Activated CD4-positive, alpha-beta memory T cell treated with anti-CD3 and anti-CD28 coated beads for 36 hours (primary cell): ENCODE measurements at places on chromosomes 2 and 18.

- no peak overlapping the region for H3K4me3 ChIP-seq
- peaks cover 7% of the 10 kb centered on the region for H3K27me3 ChIP-seq
- no peak overlapping the region for H3K27ac ChIP-seq
- H3K4me1 ChIP-seq, result no peaks in the 10 kb centered on the region
Measured at GRCh38 chr2:88125924-88126771, 1.7 kb downstream of the FABP1 start.

GRCh38 chr2:143312441-143312840, 183.2 kb downstream of the ARHGAP15 start:
- DNase-seq, result no peak
- H3K4me1 ChIP-seq, result peaks cover 34% of the 10 kb centered on the region
- H3K27ac ChIP-seq, result no peak overlapping the region
- H3K36me3 ChIP-seq, result peaks cover 2% of the 10 kb centered on the region
- H3K4me3 ChIP-seq, result no peak overlapping the region
- H3K27me3 ChIP-seq, result no peaks in the 10 kb centered on the region

GRCh38 chr2:165203689-165204559, at the start of gene SCN3A:
Gene SCN3A (minus strand): TSS chr2:165204050. CDS start chr2:165176394, 27,656 bp downstream.
- H3K27me3 ChIP-seq, result peaks cover 2% of the 10 kb centered on the region
- no peaks in the 10 kb centered on the region for H3K36me3 ChIP-seq
- H3K4me1 ChIP-seq, result no peaks in the 10 kb centered on the region

- peak overlapping the region; percentile 2 for H3K4me3 ChIP-seq
- H3K27me3 ChIP-seq, result no peaks in the 10 kb centered on the region
- peaks cover 65% of the 10 kb centered on the region for H3K36me3 ChIP-seq
- H3K27ac ChIP-seq, result peak overlapping the region; percentile 73
- peak; percentile 30 for DNase-seq
Measured at GRCh38 chr2:203873921-203874631, 6.5 kb downstream of the CTLA4 start.

DNA sequence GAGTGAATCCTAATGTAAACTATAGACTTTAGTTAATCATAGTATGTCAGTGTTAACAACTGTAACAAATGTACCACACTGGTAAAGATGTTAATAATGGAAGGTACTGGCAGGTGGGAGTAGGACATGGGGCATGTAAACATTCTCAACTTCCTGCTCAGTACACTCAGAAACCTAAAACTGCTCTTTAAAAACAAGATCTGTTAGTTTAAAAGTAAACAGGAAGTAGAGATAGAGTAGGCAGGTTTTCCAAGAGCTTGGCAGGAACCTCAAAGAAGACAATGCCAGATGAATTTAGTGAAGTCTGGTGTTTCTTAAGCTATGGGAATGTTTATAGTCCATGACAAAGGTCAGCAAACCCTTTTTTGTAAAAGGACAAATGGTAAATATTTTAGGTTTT, 46.6 kb downstream of the CCDC138 start:
- H3K27me3 ChIP-seq, result no peaks in the 10 kb centered on the region
- no peak for DNase-seq
- peaks cover 18% of the 10 kb centered on the region for H3K4me1 ChIP-seq
- peaks cover 18% of the 10 kb centered on the region for H3K36me3 ChIP-seq
- H3K4me3 ChIP-seq, result no peak overlapping the region

GRCh38 chr2:54042897-54043620, 72.3 kb upstream of the PSME4 start:
- DNase-seq, result no peak
- no peaks in the 10 kb centered on the region for H3K27me3 ChIP-seq
- H3K4me3 ChIP-seq, result no peak overlapping the region
- peaks cover 9% of the 10 kb centered on the region for H3K36me3 ChIP-seq

GRCh38 chr2:6653281-6653750, 212.4 kb downstream of the CMPK2 start:
- DNase-seq, result no peak
- no peak overlapping the region for H3K4me3 ChIP-seq
- H3K27ac ChIP-seq, result no peak overlapping the region
- no peaks in the 10 kb centered on the region for H3K36me3 ChIP-seq
- H3K27me3 ChIP-seq, result peaks cover 1% of the 10 kb centered on the region
- H3K4me1 ChIP-seq, result no peaks in the 10 kb centered on the region

GRCh38 chr2:99898336-99899048, 243.9 kb downstream of the AFF3 start:
- no peaks in the 10 kb centered on the region for H3K36me3 ChIP-seq
- H3K4me1 ChIP-seq, result no peaks in the 10 kb centered on the region
- no peaks in the 10 kb centered on the region for H3K27me3 ChIP-seq
- no peak for DNase-seq
- no peak overlapping the region for H3K4me3 ChIP-seq

DNA sequence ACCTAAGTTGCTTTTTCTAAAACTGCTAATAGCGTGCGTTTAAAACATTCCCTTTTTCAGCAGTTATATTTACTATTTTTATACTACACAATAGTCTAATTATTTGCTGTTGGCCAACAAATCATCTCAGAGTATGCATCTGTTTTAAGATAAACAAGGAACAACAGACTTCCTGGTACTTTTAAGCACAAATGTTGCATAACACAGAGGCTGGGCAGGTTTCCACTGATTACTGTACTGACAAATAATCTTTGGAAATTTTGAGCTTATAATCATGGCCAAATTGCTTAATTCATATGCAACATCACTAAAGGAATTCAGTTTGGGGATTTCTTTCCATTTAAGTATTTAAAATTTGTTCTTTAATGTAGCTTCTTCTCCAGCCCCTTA, 737.4 kb upstream of the SALL3 start:
- no peak for DNase-seq
- H3K27me3 ChIP-seq, result no peaks in the 10 kb centered on the region
- no peaks in the 10 kb centered on the region for H3K36me3 ChIP-seq
- H3K27ac ChIP-seq, result no peak overlapping the region
- H3K4me3 ChIP-seq, result no peak overlapping the region

- no peak overlapping the region for H3K4me3 ChIP-seq
- no peaks in the 10 kb centered on the region for H3K27me3 ChIP-seq
- H3K36me3 ChIP-seq, result no peaks in the 10 kb centered on the region
- H3K4me1 ChIP-seq, result peaks cover 3% of the 10 kb centered on the region
- no peak overlapping the region for H3K27ac ChIP-seq
Measured at GRCh38 chr2:241061275-241061674, 40.8 kb downstream of the MTERF4 start.

DNA sequence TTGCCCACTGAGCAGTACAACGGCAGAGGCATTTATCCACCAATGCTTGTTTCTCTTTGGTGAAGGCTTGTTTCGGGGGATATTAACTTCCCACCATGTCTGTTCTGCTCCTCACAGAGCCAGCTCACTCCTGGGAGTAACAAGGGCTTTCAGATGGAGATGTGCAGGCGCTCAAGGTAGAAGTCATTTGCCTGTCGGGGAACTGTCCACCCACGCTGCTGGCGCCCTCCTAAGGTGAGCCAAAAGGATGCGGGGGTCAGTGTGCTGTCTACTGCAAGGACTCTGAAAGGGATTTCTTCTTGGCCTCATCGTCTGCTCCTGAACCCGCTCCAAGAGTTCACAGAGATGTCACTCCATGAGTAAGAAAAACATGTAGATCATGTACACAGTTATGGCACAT, 57.0 kb upstream of the CYRIA start:
- no peaks in the 10 kb centered on the region for H3K36me3 ChIP-seq
- no peak overlapping the region for H3K27ac ChIP-seq
